Myocyte (in vitro differentiated cells): ENCODE measurements at places on chromosomes 1 and 21.

DNA sequence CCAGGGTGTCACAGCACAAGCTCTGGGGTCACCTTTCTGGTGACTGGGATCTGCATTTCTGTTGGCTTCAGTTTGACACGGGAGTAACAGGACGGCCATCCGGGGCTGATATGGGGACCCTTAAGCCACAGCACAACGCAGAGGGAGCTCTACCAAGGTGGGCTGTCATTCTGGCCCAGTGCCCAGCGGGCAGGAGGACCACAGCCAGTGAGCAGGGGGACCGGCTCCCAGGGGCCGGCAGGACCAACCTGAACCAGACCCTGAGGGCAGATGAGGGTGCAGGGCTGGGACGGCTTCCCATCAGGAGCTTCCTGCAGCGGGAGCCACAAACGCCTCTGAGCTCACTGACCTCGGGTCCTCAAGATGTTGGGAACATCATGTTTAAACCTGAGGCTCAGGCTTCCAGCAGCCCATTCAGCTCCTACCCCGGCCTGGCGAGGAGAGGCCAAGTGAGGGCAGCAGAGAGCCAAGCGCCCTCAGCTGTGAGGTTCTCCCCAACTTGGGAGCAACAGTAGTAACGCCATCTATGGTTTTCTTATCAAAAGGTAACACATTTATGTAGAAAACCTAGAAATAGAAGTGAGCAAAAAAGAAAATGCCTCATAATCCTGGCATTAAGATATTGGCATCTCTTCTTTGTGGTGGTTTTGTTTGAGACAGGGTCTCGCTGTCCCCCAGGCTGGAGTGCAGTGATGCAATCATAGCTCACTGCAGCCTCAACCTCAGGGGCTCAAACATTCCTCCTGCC, 26.8 kb downstream of the TMEM201 start:
- DNase-seq, result peak; percentile 48

DNA sequence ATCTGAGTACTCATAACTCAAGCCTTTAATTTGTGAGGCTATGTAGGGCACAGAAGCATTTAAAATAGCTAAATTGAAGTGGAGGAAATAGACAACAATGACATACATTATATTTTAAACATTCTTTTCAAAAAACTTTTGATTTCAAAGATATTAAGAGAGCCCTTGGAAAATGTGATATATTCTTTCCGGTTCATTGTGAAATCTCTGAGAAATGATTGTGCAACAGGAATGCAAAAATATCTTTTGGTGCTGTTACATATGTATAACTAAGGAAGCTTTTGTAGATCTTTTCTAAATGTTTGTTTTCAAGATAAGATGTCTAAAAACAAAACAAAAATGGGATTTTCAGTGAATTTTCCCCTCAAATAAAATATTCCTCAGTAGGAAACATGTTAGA, 185.2 kb downstream of the LEPR start:
- DNase-seq, result no peak

GRCh38 chr1:32234792-32235191, 12.2 kb upstream of the FAM167B start:
- no peak for DNase-seq

- DNase-seq, result peak; percentile 86
Observed at GRCh38 chr1:180358649-180359048, 128.6 kb downstream of the LHX4 start.

DNA sequence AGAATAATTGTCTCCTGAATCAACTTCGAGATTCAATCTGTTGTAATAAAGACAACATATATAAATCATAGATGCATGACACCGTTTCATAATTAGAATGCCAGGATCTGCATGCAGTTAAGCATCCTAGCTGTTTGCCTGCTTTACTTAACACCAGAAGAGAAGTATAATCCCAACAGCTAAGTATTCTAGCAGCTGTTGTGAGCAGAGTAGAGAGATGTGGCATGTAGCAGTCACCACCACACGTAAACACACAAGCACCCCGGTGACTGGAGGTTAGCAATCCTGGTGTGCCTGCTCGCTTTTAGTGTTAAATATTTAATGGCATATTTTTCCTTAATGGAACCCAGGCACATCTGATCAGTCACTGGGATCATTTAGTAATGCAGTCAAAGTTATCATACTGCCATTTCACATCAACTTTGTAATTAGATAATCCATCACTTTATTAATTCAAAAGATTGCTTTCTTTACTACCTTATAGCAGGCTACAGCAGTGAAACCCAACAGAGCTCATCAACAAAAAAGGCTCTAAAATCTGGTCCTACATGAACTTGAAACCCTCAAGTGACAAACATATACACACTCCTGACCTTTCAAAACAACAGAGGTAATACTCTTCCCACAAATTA, 187.9 kb downstream of the SMYD3 start:
- DNase-seq, result peak; percentile 48

DNA sequence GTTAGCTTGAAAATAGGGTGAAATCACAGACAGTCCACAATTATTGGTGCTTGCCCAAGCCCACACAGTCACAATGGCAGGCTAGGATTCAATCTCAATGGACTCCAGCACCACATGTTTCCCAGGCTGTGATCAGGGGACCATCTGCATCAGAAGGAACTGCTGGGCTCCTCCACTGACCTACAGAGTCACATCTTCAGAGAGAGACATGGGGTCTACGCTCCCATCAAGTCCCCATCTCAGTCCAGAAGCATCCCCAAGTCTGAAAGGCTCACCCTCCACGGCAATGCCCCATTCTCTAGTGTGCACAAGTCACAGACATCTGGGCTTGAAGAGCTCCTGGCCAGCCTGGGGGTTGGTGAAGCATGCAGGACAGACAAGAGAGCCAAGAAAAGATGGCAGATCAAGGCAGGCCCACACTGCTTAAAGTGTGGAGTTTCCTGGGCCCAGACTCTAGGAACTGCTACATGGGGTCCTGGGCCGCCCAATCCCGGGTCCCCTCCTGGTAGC, 262.5 kb downstream of the NPHP4 start:
- no peak for DNase-seq

GRCh38 chr1:12709696-12710095, 6.2 kb upstream of the AADACL3 start:
- DNase-seq, result no peak

DNA sequence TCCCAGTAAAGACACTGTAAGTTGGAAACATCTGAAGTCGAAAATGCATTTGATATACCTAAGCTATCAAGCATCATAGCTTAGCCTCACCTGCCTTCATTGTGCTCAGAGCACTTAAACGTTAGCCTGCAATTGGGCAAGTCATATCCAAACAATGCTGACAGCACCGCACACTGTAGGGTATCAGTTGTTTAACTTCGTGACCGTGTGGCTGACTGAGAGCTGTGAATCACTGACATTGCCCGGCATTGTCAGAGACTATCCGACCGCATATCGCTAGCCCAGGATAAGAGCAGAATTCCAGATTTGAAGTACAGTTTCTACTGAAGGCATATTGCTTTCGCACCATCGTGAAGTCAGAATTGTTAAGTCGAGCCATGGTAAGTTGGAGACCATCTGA, 41.5 kb downstream of the GALNT2 start:
- no peak for DNase-seq

DNA sequence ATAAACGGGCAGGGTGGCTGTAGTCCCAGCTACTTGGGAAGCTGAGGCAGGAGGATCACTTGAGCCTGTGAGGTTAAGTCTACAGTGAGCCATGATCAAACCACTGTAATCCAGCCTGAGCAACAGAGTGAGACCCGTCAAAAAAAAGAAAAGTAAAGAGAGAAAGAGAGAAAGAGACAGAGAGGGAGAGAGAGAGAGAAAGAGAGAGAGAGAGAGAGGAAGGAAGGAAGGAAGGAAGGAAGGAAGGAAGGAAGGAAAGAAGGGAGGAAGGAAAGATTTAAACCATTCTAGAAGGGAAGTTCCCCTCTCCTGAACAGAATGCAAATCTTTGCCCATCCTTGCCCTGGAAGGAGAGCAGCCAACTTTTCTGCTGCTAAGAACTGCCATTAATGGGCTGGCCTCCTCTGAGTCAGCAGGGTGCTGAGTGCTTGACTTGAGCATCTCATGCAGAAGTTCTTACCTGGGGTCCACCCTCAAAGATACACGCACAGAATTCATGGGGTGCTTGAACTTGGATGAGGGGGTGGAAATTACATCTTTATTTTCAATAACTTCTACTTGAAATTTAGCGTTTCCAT, 24.5 kb upstream of the TARDBP start:
- DNase-seq, result no peak

GRCh38 chr1:170634293-170634692, 29.6 kb upstream of the PRRX1 start:
- DNase-seq, result peak; percentile 29

DNA sequence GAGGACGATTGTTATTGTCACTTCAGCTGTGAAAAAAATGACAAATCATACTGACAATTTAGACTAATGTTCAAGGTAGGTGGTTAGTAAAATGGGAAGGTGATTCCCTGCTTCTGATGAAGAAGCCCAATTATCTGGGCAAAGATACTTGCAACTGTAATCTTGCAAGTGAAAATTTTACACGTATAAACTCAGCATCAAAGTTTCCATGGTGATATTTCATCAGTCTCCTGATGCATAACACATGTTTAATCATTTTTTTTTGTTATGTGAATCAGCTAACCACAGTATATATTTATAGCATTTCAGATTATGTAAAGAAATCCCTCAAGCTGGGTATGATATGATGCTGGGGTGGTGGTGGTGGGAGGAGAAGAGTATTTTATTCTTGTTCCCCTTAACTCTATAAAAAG, 16.4 kb upstream of the KCNK1 start:
- no peak for DNase-seq

GRCh38 chr1:74791491-74791890, 58.5 kb downstream of the TYW3 start:
- no peak for DNase-seq

DNA sequence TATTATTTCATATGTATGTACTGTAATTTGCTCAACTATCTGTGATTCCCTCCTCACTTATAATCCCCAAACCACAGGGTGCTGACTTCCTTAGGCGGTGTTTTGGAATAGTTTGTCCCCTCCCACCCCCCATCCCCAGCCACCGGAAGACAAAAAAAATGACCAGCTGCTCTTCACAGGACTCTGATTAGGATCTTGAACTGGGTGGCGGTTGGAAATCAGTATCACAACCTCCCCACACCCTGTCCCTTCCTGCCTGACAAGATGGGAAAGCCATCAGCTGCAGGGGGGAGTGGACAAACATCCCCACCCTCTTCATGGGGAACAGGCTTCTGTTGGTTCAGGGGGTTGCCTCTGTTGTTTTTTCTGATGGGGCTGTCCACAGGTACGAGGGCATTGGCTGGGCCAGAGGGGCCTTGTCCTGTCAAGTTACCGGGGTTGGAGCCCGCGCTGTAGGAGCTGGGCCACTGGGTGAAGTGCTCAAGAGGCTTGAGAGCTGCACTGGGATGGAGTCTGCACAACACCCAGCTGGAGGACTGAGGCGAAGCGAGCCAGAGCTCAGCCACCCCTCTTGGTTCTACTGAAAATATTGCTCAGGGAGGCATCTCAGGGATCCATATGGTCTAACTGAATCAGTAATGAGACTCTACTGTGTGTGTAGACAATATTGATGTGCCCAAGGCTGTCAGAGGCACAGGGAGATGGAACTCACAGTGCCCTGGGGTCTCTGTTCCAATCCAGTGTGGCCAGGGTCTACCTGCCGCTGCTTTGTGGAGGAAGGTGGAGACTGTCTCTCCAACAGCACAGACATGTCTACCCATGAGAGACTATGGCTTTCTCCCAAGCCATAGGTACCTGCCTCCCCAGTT, 28.2 kb downstream of the NAV1 start:
- DNase-seq, result peak; percentile 31

GRCh38 chr1:93056214-93056613, 22.9 kb upstream of the MTF2 start:
- DNase-seq, result peak; percentile 49

DNA sequence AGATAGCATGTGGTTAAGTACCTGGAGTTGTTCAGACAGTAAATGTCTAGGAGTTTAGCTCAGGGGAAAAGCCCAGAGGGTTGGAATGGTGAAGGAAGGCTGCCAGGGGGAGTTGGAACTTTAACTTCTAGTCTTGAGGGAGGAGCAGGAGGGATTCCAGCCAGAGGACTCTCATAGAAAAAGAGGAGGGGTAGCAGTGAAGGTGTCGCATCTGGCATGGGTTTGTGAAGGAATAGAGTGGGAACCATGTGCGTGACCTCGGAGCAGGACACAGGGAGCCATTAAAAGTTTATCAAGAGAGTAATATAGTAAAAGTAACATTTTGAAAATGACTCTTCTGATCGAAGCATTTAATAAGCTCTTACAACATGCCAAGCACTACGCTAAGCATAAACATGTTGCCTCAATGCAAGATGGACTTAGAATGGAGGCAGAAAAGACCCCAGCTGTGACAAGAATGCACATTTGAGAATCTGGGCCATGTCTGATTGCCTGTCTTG, 632.4 kb upstream of the CAMK1G start:
- no peak for DNase-seq

- no peak for DNase-seq
Observed at GRCh38 chr1:11046270-11046566, 821 bp downstream of the MASP2 start.

DNA sequence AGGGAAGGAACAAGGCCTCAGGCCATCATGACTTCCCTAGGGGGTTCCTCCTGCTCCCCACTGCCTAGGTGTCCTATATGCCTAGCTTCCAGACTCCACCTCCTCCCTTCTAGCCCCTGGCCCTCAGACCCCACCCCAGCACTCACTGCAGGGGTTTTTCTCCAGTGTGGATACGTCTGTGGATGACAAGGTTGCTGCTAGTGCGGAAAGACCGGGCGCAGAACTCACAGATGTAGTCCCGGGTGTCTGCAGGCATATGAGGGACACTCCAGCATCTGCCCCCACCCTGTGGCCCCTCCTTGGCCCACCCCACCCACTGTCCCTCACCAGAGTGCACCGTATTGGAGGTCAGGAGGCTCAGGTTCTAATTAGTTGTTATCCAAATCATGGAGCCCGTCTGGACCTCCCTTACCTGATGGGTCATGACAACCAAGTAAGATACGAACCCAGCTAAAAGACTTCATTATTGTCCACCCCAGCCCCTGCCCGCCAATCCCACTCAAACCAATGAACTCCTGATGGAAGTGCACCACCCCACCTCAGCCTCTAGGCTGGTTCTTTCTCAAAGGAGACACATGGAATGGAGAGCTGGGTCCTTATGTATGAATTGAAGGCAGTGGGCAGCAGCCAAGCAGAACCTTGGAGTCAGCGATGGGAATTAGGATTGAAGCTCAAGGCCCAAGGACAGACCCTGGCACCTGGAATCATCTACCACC, 8.2 kb downstream of the ZNF692 start:
- DNase-seq, result no peak

- no peak for DNase-seq
Observed at GRCh38 chr21:43806017-43806710, 16.8 kb downstream of the RRP1 start.

DNA sequence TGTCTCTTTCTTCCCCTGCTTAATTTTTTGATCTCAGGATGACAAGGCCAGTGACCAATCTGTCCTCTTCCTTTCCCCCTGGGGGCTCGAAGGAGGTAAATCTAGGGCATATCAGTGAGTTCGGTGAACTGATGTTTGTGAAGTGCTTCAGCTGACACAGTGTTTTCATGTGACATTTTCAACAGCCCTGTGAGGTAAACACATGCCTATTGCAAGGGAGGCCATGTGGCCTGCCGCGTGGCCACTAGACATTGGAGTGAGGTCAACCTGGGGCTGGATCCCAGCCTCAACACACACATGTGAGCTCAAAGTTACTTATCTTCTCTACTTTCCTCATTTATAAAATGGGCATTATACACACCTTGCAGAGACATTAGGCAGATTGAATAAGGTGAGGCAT, 126.3 kb downstream of the PLPP3 start:
- no peak for DNase-seq

GRCh38 chr21:42307106-42307505, 8.1 kb downstream of the TFF3 start:
- no peak for DNase-seq

GRCh38 chr21:29418813-29419212, 120.1 kb downstream of the BACH1 start:
- no peak for DNase-seq
